ENCODE measurements at places on chromosomes 7 and 10. TPM values are rescaled to one million over a fixed set of nuclear protein-coding genes. Genes with fewer than 3 reads are reported as not detected.

Gene MAP3K8
- polyA plus RNA-seq, result 10.9 TPM

Gene VPS37D
- polyA plus RNA-seq, result 17.7 TPM

GRCh38 chr10:129641982-129642381 is 174.9 kb downstream of the MGMT start:
- DNase-seq, result no peak

DNA sequence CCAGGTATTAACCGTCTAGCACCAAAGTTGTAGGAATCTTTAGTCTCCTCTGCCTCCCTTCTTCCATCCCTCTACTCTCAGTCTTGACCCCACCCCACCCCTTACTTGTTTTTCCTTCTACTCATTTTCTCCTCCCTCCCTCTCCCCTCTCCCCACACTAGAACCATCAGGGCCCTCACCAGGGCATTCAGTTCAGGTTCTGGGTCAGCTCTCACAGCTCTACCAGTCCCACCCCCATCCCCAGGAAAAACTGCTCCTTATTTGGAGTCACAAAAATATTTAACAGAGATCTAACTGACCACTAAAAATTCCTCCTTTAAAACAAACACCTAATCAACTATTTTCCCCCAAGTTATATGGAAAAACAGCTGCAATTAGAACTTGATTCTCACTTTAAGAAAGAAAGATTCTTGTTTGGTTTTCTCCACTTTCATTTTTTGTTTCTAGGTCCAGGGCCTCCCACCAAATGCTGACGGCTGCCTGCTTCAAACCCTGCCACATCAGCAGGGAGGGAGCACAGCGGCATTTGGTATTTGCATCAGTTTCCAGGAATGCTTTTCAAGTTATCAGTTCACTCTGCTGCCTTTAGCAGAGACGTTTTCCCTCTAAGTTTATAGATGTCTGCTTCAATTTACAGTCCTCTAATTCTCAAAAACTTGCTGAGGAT is 2.8 kb upstream of the COL1A2 start:
- no peak for DNase-seq

DNA sequence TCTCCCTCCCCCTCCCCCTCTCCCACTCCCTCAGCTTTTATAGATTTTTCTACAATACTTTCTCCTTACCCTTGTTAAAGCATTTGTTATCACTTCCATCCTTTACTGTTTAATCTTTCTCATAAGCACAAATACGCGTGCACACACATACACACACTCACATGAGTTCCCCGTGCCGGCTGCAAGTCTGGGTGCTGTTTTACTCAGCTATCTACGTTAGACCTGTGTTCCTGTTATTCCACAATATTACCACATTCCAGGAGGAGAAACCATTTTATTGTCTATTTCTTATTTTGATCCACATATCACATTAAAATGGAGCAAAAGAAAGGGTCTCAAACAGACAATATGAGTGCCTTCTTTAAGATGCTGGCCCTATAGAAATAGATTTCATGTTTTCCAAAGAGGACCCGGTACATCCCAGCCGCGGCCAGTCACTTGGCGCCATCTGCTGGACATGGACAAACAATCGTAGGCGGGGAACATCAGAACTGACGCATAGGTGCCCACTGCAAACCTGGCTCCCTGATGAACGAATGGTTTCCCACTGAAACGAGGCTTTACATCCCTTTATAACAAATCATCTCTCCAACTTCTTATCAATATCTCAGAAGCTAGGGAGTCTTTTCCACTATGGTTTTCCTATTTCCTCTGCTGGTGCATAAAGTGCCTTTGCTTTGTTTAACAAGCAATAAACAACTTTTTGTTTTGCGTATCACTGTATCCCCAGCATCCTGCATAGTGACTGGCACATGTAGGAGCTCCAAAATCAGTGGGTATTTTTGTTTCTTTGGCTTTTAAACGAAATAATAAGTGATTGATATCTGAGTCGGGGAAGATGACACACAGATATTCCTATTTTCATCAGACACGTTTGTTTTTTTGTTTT is 25.2 kb upstream of the OPTN start:
- DNase-seq, result peak; percentile 61

DNA sequence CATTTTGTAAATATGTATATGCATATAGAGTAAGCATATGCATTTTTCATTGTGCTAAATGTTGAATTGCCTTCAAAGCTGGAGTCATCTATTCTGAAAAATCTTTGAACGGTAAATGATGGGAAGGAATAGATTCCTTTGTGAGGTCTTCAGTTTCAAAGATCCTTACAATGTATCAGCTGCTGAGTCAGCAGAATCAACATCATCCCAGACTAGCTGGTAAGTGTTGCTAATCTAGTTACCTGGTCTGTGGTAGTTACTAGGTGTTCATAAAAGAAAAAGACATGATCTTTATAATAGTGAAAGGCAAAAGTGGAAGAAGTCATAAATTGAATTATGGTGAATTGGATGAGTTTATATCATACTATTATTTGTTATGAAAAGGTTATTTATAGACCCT is 10.6 kb upstream of the STAM start:
- DNase-seq, result no peak

DNA sequence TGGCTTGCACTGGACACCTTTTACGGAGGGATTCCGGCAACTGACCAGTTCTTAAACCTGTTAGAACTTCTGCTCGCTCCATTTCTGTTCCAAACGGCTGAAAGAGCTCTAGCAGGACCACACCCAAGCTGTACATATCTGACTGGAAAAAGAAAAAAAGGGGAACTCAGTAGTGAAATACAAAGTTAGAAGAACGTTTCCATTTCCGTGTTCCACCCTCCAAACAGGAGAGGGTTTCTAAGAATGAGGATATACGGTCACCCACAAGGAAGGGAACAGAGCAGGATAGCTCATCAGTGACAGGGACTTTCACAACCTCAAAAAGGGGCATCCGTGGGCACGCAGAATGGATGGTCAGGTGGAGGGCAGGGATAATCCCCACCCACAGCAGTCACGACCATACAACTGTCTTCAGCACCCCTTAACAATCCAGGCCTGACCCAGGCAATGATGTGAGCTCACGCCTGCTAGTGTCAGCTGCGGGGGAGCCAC is 4.3 kb upstream of the ANKRD61 start:
- no peak for DNase-seq

DNA sequence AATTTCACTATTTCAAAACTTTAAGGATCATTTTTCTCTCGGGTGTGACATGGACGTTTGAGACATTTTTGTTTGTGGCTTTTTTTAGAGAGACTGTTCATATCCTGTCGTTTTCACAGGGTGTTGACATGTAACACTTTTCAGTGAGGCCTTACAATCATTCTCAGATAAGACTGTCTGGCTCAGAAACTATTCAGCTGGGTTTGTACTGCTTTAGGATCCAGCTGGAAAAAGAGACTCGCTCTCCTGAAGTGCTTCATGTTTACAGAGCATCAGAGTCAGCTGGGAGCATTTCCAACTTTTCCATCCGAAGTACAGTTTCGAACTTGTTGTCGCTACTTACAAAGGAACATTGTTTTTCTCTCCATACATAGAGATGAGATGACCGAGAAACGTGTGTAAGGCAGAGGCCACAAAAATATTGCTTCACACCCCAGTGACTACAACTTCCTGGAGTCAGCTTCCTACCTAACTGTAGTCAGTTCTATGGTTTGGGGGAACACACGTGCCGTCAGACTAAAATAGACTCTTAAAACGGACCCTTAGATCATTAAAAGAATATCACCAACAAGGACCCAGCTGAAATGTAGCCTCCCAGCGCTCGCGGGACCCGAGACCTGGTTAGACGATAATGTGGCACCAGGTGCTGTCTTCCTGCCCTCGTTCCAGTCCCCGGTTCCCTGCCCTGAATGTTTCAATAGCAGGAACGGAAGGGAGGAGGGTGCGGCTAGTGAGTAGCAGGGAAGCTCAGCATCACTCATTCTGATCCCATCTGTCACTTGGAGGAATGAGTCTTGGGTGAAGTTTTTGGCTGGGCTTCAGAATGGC is 78.0 kb downstream of the MKI67 start:
- DNase-seq, result no peak

GRCh38 chr7:139867847-139868246 is 38.8 kb downstream of the TBXAS1 start:
- DNase-seq, result no peak

GRCh38 chr10:131450216-131450765 is 138.8 kb upstream of the TCERG1L start:
- no peak for DNase-seq

DNA sequence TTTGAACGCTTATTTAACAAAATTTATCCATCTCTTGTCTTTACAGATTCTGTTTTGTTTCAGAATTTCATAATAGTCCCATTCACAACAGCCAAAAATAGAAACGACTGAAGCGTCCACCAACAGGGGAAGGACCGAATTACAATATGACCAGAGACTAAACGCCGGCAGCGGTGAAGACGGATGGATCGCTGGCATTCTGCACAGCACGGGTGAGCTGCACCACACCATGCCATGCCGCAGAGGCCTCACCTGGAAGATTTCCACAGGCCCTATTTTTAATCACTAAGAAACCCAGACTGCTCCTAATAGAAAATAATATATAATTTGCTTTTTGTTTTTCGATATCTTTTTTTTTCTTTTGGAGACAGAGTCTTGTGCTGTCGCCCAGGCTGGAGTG is 91.0 kb downstream of the ELFN1 start:
- DNase-seq, result no peak

Measured in renal cortex interstitium (tissue), 15 donors.